Brain microvascular endothelial cell (primary cell): ENCODE measurements at places on chromosomes 12 and 14.

GRCh38 chr14:29233188-29233587 is 466.6 kb downstream of the FOXG1 start:
- no peak for DNase-seq

GRCh38 chr14:85695300-85695699 is 165.4 kb downstream of the FLRT2 start:
- DNase-seq = no peak

- DNase-seq = no peak
Measured at GRCh38 chr12:126908765-126909142, 1358.2 kb upstream of the TMEM132C start.

- DNase-seq = no peak
Measured at GRCh38 chr14:89228921-89229639, 188.0 kb downstream of the FOXN3 start.

GRCh38 chr14:76958980-76959710 is 69.4 kb downstream of the IRF2BPL start:
- DNase-seq = peak; percentile 52

GRCh38 chr14:92922883-92923743 is at the start of gene CHGA:
CHGA (plus strand) TSS chr14:92923150; CDS start chr14:92923360, 210 bp downstream.
- DNase-seq = peak; percentile 10

- no peak for DNase-seq
Measured at GRCh38 chr12:123485756-123486155, 27.8 kb downstream of the SNRNP35 start.

- no peak for DNase-seq
Measured at GRCh38 chr14:24634158-24634557, at the start of gene GZMB. GZMB (minus strand) TSS chr14:24634190; CDS start chr14:24634160, 30 bp downstream.

- DNase-seq = peak; percentile 86
Measured at GRCh38 chr14:58639842-58640484, 2.2 kb downstream of the DACT1 start.

DNA sequence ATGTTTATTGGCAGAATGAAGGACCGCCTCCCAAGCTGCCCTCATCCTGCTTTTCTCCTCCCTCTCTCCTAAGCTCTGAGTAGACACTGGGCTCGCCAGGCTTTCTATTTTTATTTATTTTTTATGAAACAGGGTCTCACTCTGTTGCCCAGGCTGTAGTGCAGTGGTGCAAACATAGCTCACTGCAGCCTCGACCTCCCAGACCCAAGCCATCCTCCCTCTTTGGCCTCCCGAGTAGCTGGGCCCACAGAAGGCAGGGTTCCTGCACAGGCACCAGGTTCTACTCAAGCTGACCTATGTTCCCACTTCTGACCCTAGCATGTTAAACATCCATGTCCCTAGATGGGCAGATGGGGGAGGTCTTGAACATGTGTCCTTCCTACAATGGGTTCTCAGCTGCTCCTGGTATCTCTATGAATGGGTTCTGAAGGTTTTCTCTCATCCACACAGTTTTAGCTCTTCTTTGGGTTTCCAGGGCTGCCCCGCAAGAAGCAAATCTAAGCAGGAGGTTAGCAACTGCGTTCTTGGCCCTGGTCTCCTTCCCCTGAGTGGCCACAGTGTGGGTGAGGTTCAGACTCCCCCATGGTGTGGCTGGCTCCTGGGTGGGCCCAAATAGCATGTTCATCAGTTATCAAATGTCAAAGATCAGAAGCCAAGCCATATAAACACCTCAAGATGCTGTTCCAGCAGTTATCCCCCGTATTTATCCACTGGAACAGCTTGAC is 167.3 kb downstream of the ZFP36L1 start:
- no peak for DNase-seq

GRCh38 chr12:96136725-96137378 is 57.3 kb upstream of the ELK3 start:
- DNase-seq = peak; percentile 38

DNA sequence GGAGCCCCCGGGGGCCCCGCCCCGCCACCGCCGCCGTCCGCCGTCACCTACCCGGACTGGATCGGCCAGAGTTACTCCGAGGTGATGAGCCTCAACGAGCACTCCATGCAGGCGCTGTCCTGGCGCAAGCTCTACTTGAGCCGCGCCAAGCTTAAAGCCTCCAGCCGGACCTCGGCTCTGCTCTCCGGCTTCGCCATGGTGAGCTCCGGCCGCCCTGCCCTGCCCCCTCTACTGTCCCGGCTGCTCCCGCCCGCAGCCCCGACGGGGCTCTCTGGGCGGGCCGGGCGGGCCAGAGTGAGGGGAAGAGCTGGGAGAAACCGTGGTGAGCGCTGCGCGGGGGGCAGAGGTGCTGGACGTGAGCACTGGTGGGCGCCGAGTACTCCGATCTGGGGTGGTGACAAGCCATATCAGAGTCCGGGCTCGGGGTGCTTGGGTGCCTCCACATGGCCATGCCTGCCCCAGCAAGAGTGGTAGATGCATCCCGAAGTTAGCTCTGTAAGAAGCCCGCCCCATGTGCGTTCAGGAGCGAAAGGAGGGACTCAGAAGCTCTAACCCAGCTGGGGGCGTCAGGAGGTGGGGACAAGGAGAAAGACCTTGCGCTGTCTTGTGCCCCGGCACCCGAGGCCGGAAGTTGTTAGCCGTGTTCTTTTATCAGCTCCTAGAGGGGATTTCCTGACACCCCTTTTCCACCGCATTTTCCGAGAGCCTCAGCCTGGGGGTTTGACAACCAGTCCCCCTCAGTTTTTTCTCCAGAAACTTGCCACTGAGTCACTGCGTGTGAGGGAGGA is 717 bp downstream of the ORAI1 start:
- DNase-seq = peak; percentile 52

- DNase-seq = no peak
Measured at GRCh38 chr12:12583510-12584178, 21.0 kb upstream of the DUSP16 start.

DNA sequence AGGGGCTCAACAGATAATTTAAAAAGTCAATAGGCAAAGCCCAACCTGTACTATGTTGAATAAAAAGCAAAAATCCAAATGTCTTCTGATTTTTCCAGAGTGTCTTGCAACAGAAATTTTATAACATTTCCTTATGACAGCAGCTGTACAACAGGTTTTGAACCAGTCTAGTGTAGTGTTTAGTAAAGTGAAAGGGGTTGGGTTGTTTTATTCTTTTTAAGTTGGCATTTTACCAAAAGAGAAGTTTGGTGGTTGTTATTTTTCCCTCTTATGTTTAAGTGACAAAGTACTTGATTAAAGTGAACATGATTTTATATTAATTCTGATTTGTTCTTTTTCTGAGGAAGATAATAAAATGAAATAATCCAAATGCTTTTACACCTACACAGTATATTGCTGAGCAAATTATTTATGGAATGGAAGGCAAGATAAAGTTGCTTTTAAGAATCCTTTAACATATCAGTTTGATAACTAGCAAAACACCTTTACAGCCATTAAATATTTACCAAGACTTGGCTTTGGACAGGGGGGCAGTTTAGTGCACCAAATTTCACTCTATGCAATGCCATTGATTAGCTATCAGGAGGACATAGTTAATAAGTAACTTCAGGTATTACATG is 128.9 kb downstream of the FOXA1 start:
- no peak for DNase-seq

GRCh38 chr12:107586256-107586970 is 99.2 kb upstream of the PWP1 start:
- no peak for DNase-seq

DNA sequence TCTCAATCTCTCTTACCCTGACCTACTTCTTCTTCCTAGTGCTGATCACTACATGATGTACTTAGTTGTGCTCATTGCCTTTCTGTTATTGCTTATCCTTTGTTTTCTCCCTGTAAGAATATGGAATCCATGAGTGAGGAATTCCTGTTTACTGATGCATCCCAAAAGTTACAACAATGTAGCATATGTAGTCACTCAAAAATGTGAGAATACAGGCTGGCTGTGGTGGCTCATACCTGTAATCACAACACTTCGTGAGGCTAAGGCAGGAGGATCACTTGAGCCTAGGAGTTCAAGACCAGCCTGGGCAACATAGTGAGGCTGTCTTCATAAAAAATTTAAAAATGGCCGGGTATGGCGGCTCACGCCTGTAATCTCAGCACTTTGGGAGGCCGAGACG is 8.0 kb upstream of the WDR20 start:
- DNase-seq = no peak

DNA sequence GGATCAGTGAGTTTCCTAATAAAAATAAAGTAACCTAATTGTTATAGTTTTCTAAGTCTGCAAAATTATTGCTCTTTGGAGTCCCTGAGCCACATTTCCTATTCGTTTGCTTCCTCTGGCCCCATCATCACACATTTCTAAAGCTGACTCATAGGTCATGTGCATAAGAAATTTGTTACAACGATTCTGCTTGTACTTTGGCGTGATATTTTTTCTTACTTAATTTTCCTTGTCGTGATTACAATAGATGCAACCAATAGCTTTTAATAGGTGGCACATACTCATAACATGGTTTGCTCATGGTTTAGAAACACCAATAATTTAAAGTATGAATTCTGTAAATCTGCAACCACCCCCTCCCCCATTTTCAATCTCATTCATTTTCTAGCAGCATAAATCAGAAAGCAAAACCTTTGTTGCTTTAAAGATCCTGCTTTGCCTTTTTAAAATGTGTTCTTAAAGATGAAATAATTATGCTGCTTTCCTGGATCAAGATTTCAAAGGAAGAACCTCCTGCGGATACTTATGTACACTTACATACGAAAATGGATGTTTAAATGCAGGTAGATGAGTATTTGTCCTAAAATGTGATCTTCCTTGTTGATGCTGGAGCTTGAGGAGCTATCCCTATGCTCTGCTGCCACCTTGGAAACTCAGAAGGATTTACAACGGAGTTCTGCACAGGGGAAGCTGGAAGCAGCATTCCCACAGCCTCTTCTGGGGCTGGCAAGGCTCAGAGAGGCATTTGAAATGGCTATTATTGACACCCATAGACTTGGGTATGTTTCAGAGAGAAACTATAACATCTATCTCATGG is 1.7 kb upstream of the FLRT2 start:
- DNase-seq = peak; percentile 83

- DNase-seq = peak; percentile 7
Measured at GRCh38 chr12:88897723-88898122, 317.5 kb upstream of the KITLG start.

DNA sequence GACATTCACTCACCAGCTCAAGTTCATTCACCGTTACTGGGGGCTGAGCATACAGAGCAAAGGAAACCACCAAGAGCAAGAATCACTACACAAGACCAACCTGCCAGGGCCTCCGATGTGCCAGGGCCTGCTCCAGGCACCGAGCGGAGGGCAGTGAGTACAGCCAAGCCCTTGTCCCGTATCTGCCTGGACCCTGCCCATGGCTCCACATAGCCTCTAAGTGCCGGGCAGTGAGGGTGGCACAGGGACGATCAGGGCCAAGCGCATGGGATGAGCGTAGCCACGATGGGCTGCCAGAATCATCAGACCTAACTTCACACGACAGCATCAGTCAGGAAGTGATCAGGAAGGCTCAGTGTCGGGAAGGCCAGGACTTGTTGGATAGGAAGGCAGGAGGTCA is 199.6 kb downstream of the BCL11B start:
- DNase-seq = no peak

- DNase-seq = no peak
Measured at GRCh38 chr12:117362391-117362790, 965 bp upstream of the NOS1 start.

DNA sequence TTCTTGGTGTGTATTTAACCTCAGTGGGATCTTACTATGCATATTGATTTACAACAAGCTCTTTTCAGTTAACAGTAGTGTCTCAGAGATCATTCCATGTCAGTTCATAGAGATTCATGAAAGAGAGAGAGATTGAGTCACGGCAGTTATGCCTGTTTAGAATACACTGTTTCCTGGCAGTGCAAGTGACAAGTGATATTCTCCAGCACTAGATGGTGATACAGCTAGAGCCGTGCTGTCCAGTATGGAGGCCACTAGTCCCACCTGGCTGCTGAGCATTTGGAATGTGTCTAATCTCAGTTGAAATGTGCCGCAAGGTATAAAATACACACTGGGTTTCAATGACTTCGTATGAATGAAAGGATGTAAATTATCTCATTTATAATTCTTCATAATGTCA is 184.4 kb downstream of the SUDS3 start:
- no peak for DNase-seq

- DNase-seq = no peak
Measured at GRCh38 chr14:92549859-92550230, 36.3 kb downstream of the RIN3 start.

DNA sequence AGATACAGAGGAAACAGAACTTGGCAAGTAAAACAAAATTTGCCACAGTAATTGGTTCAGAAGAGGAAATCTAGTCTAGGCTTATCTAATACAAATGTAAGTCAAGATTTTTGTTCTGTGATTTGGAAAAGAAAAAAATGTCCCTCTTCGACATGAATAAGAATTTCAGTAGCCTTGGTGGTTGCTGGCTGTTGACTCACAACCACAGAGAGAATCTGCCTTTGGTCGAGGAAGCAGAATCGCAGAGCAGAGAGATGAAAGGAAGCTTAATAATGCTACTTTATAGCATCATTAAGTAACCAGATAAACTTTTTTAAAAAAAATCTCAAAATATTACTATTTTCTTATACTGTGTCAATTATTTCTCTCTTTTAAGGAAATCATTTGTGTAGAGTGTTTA is 1096.6 kb downstream of the FLRT2 start:
- no peak for DNase-seq

GRCh38 chr12:2364631-2365051 is 311.9 kb downstream of the CACNA1C start:
- no peak for DNase-seq
